ENCODE measurements at places on chromosomes 1 and 21.

GRCh38 chr1:237205400-237206064 lies 163.5 kb downstream of the RYR2 start:
- DNase-seq: no peak

- no peak for DNase-seq
These were observed 13.2 kb upstream of the SLC41A1 start for GRCh38 chr1:205826016-205826806.

- no peak for DNase-seq
These were observed 30.7 kb downstream of the TRIM62 start for GRCh38 chr1:33151116-33151515.

DNA sequence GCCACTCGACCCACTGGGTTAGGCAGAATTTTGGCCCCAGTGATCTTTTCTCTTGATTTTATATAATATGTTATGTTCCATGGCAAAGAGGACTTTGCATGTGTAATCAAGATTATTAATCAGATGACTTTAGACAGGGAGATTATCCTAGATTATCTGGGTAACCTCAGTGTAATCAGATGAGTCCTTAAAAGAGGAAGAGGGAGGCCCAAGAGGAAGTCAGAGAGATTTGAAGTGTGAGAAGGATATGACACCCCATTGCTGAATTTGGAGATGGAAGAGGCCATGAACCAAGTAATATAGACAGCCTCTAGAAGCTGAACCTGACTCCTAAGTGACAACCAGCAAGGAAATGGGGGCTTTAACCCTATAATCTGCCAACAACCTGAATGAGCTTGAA lies 117.1 kb upstream of the CSF3R start:
- no peak for DNase-seq

DNA sequence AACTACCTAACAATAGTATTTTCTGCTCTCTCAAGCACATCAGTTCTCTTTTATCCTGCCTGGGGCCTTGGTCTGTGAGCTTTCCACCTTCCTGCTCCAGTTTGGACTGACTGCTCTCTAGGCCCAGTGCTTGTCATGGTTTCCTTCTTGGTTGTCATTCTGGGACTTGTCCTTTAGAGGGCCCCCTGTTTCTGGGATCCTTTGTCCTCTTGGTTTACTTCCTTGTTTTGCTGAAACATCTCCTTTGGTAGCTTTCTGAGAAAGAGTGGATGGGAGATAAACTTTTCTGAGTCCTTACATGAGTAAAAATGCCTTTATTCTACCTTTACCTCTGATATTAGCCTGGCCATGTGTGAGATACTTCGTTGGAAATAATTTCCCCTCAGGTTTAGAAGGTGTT lies 4.7 kb downstream of the SLC1A7 start:
- DNase-seq: no peak

DNA sequence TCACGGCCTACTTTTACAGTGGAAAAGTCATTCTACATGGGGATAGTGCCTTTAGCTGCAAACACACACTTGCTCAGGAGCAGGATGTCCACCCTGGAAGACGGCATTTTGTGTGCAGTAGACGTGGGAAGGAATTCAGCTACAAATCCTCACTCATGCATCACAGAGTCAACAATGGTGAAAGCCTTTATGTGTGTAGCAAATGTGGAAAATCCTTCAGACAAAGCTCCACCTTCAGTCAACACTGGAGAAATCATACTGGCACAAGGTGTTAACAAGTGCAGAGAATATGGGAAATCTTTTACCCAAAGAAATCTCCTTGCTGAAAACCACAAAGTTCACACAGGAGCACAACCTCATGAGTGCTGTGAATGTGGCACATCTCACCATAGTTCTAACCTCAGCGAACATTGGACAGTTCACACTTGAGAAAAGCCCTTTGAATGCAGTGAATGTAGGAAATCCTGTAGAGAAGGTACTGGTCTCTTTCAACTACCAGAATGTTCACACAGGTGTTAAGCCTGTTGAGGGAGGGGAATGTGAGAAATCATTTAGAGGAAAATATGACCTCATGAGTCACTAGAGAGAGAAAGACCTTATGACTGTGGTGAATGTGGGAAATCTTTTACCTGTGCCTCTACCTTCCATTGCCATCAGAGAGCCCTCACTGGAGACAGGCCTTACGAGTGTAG lies 101.8 kb downstream of the PTGS2 start:
- DNase-seq: no peak

DNA sequence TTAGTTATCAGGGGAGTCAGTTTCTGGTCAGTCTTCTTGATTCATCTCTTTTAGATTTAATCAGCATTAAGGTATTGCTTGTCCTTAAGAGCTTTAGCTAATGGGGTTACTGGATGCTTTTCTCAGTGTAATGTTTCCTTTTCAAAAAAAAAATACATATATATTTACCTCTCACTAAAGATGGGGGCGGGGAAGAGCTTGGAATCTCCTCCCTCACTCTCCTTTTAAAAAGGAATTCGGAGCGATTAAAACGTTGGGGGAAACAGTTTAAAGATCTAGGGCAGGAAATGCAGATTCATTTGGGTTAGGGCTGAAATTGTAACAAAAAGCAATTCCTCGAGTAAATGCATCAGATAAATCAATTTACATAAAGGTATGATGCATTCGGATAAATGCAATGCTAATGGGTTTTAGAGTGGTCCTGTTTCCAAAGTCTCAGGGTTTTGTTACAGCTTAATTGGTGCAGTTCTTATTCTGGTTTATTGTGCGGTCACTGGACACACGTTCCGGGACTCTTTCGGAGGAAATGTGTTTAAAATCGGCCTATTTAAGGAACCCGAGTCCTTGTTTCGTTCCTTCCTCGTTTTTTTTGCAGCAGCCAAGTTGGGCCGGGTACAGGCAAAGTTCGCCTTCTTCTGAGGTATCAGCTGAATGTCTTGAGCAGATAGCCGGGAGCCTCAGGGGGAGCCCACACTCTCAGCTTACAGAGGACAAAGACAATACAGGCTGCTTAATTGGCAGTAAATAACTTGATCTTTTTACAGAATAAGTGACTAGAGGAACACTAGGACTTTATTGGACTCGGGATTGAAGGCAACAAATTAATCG lies 1.6 kb downstream of the LMO4 start:
- peak; percentile 2 for DNase-seq

- no peak for DNase-seq
These were observed 233.8 kb downstream of the LTN1 start for GRCh38 chr21:28758883-28759242.

DNA sequence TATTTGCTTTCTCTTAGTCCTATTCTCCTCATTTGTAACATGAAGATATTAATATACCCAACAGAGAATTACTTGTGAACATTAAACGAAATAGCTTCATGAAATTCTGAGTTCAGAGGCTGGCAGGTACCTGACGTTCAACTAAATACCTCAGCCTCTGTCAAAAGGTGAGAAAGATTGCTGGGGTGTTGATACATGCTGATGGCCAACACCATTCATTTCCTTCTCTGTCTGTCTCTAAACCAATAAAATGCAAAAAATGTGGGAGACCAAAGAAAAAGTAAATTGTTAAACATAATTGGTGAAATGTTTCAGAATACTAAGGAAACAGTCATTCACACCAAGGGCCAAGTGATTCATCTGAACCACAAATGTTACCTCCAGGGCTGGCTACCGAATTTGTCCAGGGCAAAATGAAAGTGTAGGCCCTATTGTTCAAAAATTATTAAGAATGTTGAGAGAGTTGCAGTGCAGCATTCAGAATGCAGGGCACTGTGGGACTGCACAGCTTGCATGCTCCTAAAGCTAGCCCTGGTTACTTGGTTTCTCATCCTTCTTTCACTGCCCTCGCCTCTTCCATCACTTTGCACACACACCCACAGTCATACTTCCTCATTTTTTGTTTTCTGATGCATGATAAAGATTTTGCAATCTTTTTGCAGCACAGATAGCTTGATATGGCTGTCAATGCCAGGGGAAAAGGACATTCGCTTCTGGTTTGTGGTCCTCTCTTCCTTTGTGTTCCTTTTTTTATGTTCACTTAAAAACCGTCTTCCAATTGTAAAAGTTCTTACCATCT lies 414.3 kb upstream of the NR5A2 start:
- DNase-seq: no peak

GRCh38 chr1:47964636-47965035 lies 32.5 kb downstream of the TRABD2B start:
- no peak for DNase-seq

DNA sequence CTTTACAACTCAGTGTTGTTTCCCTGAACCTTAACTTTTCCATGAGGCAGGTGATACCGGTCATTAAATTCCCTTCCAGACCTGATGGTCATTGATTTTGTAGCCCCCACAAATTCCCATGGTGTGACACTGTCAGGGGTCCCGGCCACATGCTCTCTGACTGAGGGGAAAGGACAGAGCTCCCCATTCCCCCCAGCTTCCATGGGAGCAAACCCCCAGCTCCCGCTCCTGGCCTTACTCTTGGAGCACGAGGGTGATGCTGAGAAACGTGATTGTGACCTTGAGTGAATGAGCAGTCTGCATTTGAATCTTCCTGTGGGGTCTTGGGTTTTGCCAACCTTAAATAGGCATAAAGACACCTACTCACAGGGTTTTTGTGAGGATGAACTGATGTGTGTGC lies 366.8 kb downstream of the RPS6KC1 start:
- DNase-seq: no peak

- no peak for DNase-seq
These were observed 2.0 kb upstream of the ENAH start for GRCh38 chr1:225654688-225655508.

GRCh38 chr1:245276445-245276844 lies 121.7 kb downstream of the KIF26B start:
- DNase-seq: no peak

DNA sequence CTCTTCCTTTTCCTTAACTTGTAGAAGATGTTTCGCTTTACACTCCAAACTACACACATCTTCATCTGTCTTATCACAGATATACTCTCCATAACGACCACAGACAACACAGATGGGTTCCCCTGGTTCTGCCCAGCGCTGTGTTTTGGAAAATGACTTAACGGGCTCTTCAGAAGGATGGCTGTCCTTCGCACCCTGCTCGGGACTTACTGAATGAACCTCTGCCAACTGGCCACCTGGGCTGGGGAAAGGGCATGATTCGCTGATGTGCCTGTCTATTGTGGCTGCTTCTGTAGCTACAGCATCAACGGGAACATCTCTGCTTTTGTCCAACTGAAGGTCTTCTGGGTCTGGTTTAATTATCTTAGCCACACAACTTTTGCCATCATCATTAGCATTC lies 3.4 kb downstream of the DDX59 start:
- no peak for DNase-seq

DNA sequence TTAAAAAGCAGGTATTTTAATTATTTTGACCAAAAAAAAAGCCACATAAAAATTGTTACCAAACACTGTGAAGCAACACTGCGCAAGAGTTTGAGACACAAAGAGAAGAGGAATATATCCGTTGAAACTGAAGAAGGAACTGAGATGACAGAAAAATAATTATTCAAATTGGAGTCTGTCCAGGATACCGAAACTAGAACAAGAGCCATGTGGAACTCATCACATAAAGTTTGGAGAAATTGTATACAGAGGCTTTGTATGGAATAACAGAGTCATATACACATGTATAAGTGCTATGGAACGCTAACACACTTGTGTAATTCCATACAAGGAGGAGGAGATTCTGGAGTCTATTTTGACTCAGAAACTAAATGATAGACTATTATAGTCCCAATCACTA lies 675.1 kb upstream of the ADGRL2 start:
- DNase-seq: no peak

GRCh38 chr1:151908228-151908691 lies 1.1 kb downstream of the THEM4 start:
- no peak for DNase-seq

DNA sequence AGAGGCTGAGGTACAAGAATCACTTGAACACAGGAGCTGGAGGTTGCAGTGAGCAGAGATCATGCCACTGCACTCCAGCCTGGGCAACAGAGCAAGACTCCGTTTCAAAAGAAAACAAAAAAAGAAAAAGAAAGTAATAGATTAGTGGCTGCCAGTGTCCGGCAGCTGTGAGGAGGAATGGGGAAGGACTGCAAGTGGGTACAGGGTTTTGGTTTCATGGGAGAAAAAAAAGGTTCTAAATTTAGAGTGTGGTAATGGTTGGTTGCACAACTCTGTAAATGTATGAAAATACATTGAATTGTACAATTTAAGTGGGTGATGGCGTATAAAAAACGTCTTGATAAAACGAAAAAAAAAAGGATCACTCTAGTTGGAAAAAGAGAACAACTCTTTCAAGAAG lies 6.7 kb downstream of the TAF1A start:
- no peak for DNase-seq

DNA sequence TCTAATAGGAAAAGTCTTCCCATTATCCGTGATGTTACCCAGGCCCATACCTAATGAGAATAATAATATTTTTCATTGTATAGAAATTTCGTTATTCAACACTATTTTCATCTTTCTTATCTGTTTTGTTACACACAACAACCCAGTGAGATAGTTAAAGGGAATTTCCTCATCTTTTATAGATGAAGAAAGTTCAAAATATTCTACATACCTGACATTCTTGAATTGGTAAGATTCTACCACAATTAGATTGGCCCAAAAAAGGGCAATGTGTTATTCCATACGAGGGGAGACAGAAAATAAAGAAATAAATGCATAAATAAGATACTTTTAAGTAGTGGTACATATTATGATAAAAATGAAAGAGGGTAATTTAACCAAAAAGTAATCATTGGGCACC lies 405.5 kb upstream of the ADAMTS5 start:
- DNase-seq: no peak

GRCh38 chr1:197921235-197922069 lies 4.3 kb downstream of the LHX9 start:
- DNase-seq: no peak

- peak; percentile 53 for DNase-seq
These were observed 954 bp downstream of the RSBN1 start for GRCh38 chr1:113811156-113811887.

GRCh38 chr1:167186771-167187170 lies 33.9 kb upstream of the POU2F1 start:
- DNase-seq: no peak

- no peak for DNase-seq
These were observed 2.5 kb downstream of the PRDX6 start for GRCh38 chr1:173479649-173480048.

GRCh38 chr1:191804311-191804710 lies 354.0 kb upstream of the RGS18 start:
- DNase-seq: no peak

- no peak for DNase-seq
These were observed 11.1 kb downstream of the CLIC4 start for GRCh38 chr1:24756395-24756794.

- no peak for DNase-seq
These were observed 75.6 kb upstream of the DNAJC6 start for GRCh38 chr1:65233782-65234181.

- no peak for DNase-seq
These were observed 55.3 kb upstream of the BOLA1 start for GRCh38 chr1:149844101-149844500.

GRCh38 chr1:150609732-150610131 lies 19.7 kb downstream of the ENSA start:
- DNase-seq: no peak

Data from stimulated activated CD4-positive, alpha-beta T cell treated with anti-CD3 and anti-CD28 coated beads, Interleukin-2, amount 100 ng/mL, for 24 hours (primary cell).